Motor neuron (in vitro differentiated cells): ENCODE measurements at places on chromosomes 7 and 10.

- no peak for ATAC-seq
Measured at GRCh38 chr10:47406548-47406869, 22.4 kb upstream of the ZNF488 start.

DNA sequence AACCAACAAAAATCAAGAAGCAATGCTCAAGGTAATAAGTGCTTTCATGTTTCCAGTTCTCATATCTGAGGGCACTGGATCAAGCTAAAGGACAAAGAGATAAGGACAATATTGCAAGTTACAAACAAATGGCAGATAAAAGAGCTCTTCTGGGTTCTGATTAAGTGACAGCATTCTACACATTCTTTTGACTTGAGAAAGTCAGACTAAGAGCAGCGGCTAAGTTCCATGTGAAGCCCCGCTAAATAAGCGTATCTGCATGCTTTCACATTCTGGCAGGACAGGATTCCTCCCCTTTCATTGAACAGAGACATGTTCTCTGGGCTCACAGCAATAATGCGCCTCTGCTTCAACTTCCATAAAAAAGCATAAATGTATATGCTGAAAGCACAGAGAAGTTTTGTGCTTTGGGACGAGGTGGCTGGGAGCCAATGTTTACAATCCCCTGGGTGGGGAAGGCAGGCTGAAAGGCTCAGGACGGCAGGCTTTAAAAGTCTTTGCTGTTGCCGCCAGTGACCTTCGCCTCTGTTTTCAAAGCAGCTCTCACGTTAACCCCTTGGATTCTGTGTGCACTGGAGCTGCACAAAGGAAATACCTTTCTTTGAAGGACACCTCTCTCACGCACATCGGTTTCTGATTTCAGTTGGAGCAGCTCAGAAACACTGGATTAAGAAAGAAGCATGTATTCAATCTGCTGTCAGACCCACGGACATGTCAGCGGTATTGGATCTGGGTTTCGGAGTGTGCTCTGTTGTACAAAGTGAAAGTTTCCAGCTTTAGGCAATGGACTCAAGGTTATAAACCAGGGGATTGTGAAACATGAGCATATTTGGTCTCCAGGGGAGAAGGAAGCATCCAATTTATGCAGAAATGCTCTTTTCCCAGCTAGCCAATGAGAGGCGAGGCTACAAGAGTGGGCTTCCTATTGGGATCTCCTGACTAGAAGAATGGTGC, 105.4 kb upstream of the FAM133B start:
- peak; percentile 63 for ATAC-seq

- ATAC-seq, result no peak
Measured at GRCh38 chr10:123475466-123475865, 190.7 kb upstream of the GPR26 start.

- ATAC-seq, result peak; percentile 62
Measured at GRCh38 chr7:139721821-139722220, 56.0 kb downstream of the HIPK2 start.

GRCh38 chr10:82813856-82814255, 938.9 kb downstream of the NRG3 start:
- peak; percentile 68 for ATAC-seq
